Omental fat pad (tissue), 4 donors: ENCODE measurements at places on chromosomes 12 and 14. TPM values are rescaled to one million over a fixed set of nuclear protein-coding genes. Genes with fewer than 3 reads are reported as not detected.

- DNase-seq, result no peak
These were observed 68.7 kb upstream of the MED13L start for GRCh38 chr12:116346222-116346621.

PTCSC3 gene
- total RNA-seq, result not detected

GRCh38 chr12:27998658-27999057, 26.1 kb upstream of the PTHLH start:
- no peak for DNase-seq

FAM177A1 gene
- 47.0 TPM for total RNA-seq

GRCh38 chr12:318759-319515, 56.3 kb upstream of the SLC6A13 start:
- no peak for DNase-seq

PMEL gene
- 1.7 TPM for total RNA-seq

MMP17 gene
- total RNA-seq, result 2.3 TPM

- no peak for DNase-seq
These were observed 83.7 kb upstream of the IGF1 start for GRCh38 chr12:102564026-102564425.

GRCh38 chr14:34833549-34834523, 41.3 kb downstream of the BAZ1A start:
- DNase-seq, result no peak

- DNase-seq, result no peak
These were observed 23.5 kb downstream of the CCDC92 start for GRCh38 chr12:123948796-123949769.

- DNase-seq, result no peak
These were observed 78.4 kb upstream of the WSCD2 start for GRCh38 chr12:108050696-108051095.

GRCh38 chr12:46773586-46774321, 52.0 kb downstream of the SLC38A4 start:
- no peak for DNase-seq

APOLD1 gene
- total RNA-seq, result 96.4 TPM

RNF31 gene
- total RNA-seq, result 43.5 TPM

DNA sequence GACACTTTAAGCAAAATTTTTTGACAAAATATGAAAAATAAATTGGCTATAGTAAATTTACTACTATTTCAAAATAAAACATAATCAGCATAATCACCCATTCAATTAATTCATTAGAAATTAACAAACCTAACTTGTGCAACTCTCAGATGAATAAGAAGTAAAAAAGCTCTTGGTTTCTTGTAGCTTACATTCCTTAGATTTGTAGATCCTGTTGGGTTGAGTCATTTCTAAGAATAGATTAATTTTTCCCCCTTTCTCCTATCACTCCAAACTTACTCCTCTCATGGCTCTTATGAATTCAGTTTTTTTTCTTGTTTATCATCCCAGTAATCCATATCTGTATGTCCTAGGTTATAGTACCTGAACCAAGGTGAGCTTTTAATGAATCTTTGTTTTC, 230.9 kb upstream of the LRIG3 start:
- no peak for DNase-seq

GRCh38 chr14:26466862-26467261, 131.0 kb downstream of the NOVA1 start:
- no peak for DNase-seq

CCDC88C gene
- 9.6 TPM for total RNA-seq

LRRIQ1 gene
- 1.4 TPM for total RNA-seq

ADAM20 gene
- 4.1 TPM for total RNA-seq

ALG10 gene
- 14.7 TPM for total RNA-seq

VCPKMT gene
- 5.8 TPM for total RNA-seq

SLC15A4 gene
- 20.8 TPM for total RNA-seq

DNA sequence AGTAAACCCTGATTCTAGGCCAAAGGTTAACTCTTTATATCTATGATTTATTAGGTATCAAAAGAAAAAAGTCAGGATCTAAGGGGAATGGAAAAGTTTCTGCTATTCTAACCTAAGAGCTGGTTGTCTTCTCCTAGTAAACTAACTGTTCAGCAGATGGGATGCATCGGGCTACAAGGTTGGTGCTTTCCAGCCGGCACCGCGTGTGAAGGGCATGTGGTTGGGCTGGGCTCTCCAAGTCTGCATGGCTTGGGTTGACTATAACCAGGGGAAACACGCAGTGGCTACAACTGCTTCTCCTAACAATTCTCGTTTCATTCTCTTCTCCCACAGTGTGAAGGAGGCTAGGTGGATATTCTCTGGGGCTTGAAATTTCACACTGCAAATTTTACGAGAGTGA, 354.5 kb downstream of the APAF1 start:
- no peak for DNase-seq

TRIM9 gene
- 1.1 TPM for total RNA-seq

DNA sequence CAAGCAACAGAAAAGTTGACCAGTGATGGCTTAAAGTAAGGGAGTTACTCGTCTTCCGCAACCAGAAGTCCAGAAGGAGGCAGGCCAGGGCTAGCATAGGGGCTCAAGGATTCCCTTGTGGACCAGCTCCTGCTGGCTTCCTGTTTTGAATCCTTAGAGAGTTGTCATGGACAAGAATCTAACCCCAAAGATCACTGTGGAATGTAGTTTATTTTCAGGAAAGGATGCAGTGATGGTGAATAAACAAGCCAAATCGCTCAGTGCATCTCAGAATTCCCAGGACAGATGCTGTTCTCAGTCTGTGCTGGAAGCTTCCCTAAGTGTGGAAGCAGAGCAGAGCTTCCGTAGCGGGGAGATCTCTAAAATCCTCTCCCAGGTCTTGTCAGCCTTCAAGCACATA, 311.3 kb downstream of the C12orf75 start:
- DNase-seq, result no peak

GRCh38 chr12:107328442-107329133, 235.2 kb upstream of the CRY1 start:
- no peak for DNase-seq

BATF gene
- total RNA-seq, result 22.8 TPM

- DNase-seq, result no peak
These were observed 13.5 kb downstream of the SINHCAF start for GRCh38 chr12:31312431-31312830.

DNA sequence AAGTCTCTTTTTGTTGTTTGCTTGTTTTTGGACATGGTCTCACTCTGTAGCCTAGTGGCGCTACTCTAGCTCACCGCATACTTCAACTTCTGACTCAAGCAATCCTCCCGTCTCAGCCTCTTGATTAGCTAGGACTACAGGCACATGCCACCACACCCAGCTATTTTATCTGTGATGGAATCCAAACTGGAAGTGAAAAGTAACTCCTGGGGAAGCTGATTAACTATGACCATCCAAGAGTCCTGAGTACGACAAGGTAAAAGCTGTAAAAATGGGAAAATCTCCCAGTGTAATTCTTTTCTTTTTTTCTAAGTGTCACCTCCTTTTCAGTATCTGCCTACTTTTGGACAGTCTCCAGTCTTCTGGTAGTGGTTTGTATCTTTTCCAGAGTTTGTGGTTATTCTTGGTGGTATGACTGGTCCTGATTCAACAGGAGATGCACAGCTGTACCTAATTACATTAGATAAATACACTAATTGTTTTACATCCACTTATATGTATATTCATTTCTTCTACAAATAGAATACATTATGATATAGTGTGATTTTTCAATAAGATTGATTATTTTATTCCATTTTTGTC, 97.8 kb downstream of the SLC6A15 start:
- no peak for DNase-seq

DNA sequence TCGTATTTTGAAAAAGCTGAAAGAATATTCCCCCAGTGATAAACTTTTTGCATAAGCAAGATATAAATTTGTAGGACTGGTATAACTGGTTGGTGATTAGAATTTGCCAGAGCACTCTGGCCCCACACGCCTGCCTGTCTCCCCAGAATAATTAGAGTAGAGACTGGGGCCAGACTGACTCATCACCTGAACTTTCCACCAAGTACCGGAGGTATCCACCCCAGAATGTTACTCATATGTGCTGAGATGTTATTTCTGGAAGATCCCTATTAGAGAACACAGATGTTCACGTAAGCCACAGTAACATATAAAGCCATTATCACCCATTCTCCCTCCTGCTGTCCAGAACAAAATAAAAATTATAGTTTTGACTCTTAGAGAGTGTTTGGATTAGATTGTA, 49.5 kb upstream of the PIWIL1 start:
- DNase-seq, result no peak

SLC38A6 gene
- 20.9 TPM for total RNA-seq
